GM23338 (cell line): ENCODE measurements at places on chromosomes 1 and 21. TPM values are rescaled to one million over a fixed set of nuclear protein-coding genes. Genes with fewer than 3 reads are reported as not detected.

GRCh38 chr1:198167436-198167934 lies 10.7 kb downstream of the NEK7 start:
- no peak for DNase-seq
- no peak overlapping the region for H3K4me3 ChIP-seq
- no peaks in the 10 kb centered on the region for H3K36me3 ChIP-seq
- peaks cover 24% of the 10 kb centered on the region for H3K4me1 ChIP-seq

The ADAMTS5 gene
- 0.16 and 0.32 TPM in 2 replicates for polyA plus RNA-seq

DNA sequence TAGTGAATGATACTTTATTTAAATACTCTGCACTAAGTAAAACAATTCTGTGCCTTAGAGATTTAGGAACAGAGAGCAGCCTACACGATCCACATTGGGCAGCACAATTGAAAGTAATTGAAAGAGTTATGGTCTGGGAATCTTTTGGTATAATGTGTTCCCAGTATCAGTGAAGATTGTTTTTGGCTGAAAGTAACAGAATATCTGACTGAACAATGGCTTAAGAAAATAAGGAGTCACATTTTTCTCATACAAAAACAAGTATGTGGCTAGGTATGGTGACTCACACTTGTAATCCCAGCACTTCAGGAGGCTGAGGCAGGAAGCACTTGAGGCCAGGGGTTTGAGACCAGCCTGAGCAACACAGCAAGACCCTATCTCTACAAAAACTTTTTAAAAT lies 306.2 kb downstream of the NFIA start:
- H3K27me3 ChIP-seq, result peaks cover 13% of the 10 kb centered on the region; the same call in 1 of the 2 replicates
- H3K27ac ChIP-seq, result no peak overlapping the region
- no peaks in the 10 kb centered on the region for H3K36me3 ChIP-seq

DNA sequence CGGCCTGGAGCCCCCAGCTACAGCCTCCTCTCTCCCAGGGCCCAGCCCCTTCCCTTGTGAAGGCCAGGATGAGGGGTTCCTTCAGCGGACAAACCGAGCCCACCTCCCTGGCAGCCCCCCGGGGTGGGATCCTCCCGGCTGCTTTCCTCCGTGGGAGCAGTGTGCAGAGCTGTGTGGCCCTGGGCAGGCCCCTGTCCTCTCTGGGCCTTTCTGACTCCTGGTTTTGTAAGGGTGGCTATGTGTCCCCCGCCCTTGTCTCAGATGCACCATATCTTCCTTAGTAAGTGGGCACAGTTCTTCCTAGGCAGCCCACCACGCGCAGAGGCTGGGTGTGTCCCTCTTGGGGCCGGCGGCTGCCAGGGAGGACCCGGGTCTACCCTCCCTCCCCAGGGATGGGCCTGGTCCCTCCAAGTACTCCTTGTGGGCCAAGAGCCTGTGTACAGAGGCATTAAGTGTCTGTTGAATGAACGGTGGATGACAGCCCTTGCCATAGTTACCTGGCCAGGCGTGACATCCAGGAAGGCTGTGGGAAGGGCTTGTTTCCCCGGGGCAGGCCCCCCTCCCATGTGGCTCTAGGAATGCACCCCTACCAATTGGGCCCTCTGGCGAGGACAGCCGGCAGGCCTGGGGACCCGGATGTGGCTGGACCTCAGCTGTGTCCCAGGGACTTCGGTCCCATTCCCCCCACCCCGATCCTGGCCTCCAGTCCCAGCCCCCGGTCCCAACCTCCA lies 3.8 kb downstream of the SMIM1 start:
- H3K36me3 ChIP-seq, result peaks cover 11% of the 10 kb centered on the region
- H3K27ac ChIP-seq, result no peak overlapping the region
- H3K27me3 ChIP-seq, result no peaks in the 10 kb centered on the region
- H3K4me3 ChIP-seq, result no peak overlapping the region

DNA sequence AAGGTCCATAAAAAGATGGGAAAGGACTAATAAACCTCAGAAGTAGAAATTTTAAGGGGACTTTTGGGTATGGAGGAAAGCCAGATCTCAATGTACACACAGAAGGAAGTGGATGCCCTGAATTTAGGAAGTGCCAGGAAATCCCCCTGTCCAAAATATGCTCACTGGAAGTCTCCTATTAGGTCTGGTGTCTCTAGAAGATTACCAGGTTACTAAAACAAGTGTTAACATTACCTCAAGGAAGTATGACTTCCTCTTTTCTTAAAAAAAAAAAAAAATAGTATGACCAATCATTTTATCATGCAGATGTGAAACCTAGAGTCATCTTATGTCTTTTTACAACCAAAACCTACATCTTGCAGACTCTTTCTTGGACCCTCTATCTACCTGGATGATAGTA lies 30.7 kb downstream of the CD58 start:
- no peak overlapping the region for H3K4me3 ChIP-seq
- H3K4me1 ChIP-seq, result no peaks in the 10 kb centered on the region
- H3K27me3 ChIP-seq, result no peaks in the 10 kb centered on the region

- no peaks in the 10 kb centered on the region for H3K27me3 ChIP-seq
- H3K27ac ChIP-seq, result no peak overlapping the region
- H3K4me1 ChIP-seq, result peaks cover 34% of the 10 kb centered on the region
- no peaks in the 10 kb centered on the region for H3K36me3 ChIP-seq
- H3K4me3 ChIP-seq, result no peak overlapping the region
These were observed 265.5 kb downstream of the GRIK1 start for GRCh38 chr21:29674343-29674742.

GRCh38 chr1:226632169-226632879 lies 83.8 kb downstream of the STUM start:
- no peak overlapping the region for H3K27ac ChIP-seq
- H3K27me3 ChIP-seq, result peaks cover 5% of the 10 kb centered on the region; the same call in 1 of the 2 replicates
- no peak for DNase-seq
- H3K4me1 ChIP-seq, result peaks cover 4% of the 10 kb centered on the region; the same call in 1 of the 2 replicates

DNA sequence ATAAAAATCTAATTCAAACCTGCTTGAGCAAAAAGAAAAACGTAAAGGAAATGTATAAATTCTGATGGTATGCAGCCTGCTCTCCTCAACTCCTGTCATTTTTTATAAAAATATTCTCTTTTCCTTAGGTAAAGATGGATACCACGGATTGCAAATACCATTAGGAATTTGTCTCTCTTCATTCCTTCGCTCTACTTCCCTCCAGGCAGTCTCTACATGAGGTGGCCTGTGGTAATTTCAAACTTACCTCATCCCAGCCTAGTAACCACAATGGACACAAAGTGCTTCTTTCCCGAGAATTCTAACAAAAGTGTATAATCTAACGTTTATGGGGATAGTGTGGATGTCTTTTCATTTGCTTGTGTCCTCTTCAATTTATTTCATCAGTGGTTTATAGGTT lies 239.5 kb upstream of the LRRC7 start:
- no peaks in the 10 kb centered on the region for H3K27me3 ChIP-seq
- no peaks in the 10 kb centered on the region for H3K36me3 ChIP-seq
- no peak overlapping the region for H3K27ac ChIP-seq
- no peak overlapping the region for H3K4me3 ChIP-seq
- no peak for DNase-seq
- H3K4me1 ChIP-seq, result no peaks in the 10 kb centered on the region; the same call in 1 of the 2 replicates

The MFAP2 gene
- 255 TPM in 2 replicates for polyA plus RNA-seq

GRCh38 chr1:11187494-11187893 lies 1.7 kb upstream of the ANGPTL7 start:
- H3K4me3 ChIP-seq, result no peak overlapping the region
- no peak for DNase-seq
- H3K4me1 ChIP-seq, result no peaks in the 10 kb centered on the region
- peaks cover 7% of the 10 kb centered on the region for H3K36me3 ChIP-seq
- H3K27me3 ChIP-seq, result no peaks in the 10 kb centered on the region
